ENCODE measurements at places on chromosomes 4 and X. TPM values are rescaled to one million over a fixed set of nuclear protein-coding genes. Genes with fewer than 3 reads are reported as not detected.

DNA sequence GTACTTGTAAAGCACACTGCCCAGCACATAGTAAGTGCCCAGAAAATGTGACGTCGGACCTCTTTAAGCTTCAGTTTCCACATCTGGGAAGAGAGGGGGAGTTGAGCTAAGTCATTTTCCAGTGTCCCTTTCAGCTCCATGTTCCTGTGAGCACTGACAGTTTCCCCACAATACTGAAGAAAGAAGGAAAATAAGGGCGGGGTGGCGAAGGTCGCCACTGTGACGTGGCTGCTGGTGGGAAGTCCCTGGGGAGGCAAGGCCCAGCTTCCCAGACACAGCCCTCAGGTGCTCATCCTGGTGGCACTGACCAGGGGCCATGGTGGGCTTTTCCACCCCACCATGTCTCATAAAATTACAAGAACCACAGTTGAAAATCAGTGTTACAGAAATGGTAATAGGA is 121.8 kb downstream of the PTTG2 start:
- DNase-seq = no peak

- no peak for DNase-seq
Measured at GRCh38 chr4:38523524-38524448, 140.2 kb upstream of the KLF3 start.

DNA sequence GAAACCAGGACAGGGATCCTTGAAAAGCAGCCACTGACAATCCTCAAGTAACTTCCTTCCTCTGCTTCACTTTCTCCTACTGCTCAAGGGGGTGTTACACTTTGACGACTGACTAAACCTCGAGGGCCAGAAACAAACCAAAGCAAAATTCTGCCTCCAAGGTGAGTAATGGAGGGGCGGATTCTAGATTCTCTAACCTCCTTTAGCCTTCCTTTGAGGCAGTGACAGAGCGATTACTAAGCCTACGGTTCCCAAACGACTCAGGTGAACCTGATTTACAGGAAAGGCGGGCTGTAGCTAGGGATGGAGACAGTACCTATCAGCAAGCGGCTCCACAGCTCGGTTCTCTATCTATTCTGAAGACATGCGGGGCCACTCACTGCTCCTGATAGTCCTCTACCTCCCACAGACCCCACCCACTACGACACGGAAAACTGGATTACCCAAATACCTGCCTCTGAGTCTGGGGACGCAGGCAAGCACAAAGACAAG is 487 bp downstream of the TBCK start:
- no peak for DNase-seq

The FAAH2 gene
- polyA plus RNA-seq = 3.8 TPM

The PDZD4 gene
- 3.7 TPM for polyA plus RNA-seq

The PPP1R3F gene
- polyA plus RNA-seq = 3.8 TPM

Measured in spleen (tissue), 13 donors.